ENCODE measurements at places on chromosomes 5 and 9.

DNA sequence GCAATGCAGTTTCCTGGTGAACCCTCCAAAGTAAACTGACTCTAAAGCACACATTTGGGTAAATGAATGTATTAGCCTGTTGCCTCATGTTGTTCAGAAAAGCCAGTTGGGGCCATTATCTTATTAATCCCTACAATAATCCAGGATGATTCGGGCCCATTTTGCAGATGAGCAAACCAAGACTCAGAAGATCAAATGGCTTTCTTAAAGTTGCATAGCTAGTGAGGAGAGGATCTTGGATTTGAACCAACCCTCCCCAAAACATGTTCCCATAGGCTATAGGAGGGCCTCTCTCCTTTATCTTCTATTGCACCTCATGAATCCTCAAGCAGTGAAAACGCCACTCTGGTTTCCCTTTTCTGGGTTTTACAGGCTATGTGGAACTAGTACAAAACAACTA is 267.6 kb upstream of the RFX3 start:
- DNase-seq: no peak

GRCh38 chr5:55300890-55301289 is 6.6 kb downstream of the DHX29 start:
- no peak for DNase-seq

GRCh38 chr5:135598691-135599395 is 20.1 kb upstream of the CXCL14 start:
- DNase-seq: no peak

- DNase-seq: peak; percentile 65
These were observed 75.8 kb downstream of the F2RL2 start for GRCh38 chr5:76547242-76547890.

- no peak for DNase-seq
These were observed 91.1 kb upstream of the PPP1R26 start for GRCh38 chr9:135388530-135388929.

DNA sequence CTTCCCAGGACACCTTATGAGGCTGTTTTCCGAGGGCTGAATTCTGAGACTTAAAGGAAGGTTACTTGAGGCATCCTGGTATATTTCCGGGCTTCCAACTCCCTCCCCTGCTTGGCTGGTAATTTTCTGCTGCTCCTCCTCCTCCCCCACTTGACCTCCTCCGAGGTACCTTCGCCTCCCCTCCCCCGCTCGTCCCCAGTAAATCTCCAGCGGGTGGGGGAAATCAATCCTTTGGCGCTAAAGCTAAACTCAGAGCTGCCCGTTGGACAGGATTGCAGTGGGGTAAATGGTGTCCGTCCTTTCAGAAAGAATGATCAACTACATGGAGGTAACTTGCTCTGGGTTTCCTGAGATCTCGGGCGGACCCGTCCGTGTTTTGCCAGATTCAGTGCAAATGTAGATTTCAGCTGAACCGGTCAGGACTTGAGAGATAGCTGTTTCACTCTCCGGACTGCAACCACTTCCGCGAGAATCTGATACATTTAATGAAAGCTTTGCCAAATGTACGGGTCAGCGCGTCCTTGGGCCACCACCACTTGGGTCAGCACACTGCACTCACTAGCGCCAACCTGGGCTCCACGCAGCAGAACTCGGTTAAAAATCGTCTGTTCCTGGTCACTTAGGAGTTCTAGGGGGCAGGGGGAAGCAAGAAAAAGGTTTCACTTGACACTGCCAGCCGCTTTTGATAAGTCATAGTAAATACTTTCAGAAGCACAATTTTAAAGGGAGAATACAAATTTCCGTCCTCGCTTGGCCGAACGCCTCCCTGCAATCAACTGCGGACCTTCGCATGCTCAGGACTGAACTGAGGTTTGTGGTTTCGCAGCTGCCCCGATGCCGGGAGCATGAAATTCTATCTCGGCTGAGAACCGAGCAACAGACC is 4.6 kb upstream of the ISL1 start:
- no peak for DNase-seq

- no peak for DNase-seq
These were observed 472.6 kb downstream of the PRR16 start for GRCh38 chr5:120936652-120937051.

DNA sequence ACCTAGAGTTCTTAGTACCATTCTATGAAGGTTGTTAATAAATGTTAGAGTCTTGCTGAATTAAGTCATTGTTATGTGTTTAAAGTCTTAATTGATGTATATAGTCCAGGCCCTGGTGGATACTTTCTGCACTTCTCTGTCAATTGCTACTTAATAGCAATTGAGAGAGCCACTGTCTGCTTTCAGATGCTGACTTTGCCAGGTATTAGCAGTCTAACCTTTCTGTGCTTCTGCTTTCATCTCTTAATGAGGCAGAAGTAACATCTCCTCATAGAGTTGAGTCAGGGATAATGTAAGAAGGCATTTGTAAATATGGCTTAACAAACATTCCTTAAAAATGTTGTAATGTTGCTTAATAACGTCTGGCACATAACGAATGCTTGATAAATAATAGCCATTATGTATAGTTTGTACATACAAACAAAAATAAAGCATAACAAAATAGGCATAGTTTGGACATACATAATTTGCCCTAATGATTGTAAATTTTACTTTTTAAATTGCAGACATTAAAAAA is 28.3 kb downstream of the RASGRF2 start:
- DNase-seq: no peak

DNA sequence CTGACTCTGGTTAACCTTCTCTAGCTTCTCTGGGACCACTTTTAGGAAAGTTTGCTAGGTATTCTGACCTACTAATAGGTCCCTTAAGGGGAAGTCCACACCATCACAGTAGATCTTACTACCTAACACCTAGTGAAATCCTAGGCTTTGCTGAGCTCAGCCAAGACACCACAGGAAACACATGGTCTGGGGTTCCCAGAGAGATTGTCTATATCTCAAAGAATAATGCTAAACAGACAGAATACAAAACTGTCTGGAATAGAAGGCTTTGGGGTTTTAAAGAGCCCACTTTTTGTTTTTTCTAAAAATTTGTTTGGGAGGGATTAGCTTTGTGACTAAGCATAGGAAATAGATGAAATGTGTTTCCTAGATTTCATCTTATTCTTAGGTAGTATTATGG is 395.1 kb downstream of the ARHGEF28 start:
- DNase-seq: no peak

GRCh38 chr5:158487664-158488063 is 612.1 kb downstream of the EBF1 start:
- DNase-seq: no peak

DNA sequence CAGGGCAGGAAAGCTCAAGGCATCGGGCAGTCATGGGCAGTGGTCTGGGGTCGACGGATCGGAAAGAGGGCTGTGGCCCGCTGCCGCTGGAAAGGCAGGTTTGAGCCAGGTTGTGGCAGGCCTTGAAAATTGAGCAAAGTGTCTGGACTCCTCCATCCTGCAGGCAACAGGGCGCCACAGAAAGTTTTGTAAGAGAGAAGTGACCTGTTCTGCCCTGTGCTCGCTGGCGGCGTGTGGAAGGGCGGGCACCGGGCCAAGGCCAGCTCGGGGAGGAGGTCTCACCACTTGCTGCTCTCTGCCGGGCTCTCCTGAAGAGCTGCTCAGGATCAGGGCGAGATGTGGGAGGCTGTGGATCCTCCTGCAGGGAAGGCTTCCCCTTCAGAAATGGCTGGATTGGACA is 41.4 kb upstream of the FAT2 start:
- DNase-seq: no peak

DNA sequence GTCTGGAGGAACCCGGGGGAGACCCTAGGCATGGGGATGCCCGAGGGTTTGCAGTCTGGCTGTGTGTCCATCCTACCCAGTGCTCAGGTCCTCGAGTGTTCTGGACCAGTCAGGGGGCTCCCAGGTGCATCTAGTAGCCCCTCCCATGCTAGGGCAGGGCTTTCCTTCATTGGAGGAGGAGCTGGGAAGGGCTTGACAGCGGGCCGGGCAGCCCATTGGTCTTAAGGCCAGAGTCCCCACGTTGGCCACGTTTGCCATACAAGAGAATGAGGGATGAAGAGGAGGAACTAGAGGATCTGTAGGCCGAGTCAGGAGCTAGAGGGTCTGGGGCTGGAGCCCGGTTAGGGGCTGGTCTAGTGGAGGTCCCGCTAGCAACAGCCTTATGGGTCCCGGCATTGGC is 37.3 kb upstream of the CTSV start:
- no peak for DNase-seq

DNA sequence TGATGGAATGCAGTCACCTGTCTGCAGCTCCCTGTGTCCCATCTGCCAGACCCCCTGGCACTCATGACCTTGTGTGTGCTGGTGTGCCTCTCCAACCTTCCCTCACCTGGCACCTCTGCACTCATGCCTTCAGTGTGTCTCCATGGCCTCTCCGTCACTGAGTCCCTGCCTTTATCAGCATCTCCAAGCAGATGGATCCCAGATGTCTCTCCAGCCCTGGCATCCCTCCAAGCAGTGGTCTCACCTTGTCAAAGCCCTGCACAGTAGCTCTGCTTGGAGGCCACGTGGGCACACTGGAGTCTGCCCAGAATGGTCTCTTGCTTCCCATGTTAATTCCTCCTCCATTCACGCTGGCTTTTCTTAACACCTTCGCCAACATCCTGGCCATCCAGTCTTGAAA is 84.8 kb downstream of the DAP start:
- DNase-seq: no peak

GRCh38 chr9:27511771-27512170 is 12.3 kb upstream of the IFNK start:
- no peak for DNase-seq

DNA sequence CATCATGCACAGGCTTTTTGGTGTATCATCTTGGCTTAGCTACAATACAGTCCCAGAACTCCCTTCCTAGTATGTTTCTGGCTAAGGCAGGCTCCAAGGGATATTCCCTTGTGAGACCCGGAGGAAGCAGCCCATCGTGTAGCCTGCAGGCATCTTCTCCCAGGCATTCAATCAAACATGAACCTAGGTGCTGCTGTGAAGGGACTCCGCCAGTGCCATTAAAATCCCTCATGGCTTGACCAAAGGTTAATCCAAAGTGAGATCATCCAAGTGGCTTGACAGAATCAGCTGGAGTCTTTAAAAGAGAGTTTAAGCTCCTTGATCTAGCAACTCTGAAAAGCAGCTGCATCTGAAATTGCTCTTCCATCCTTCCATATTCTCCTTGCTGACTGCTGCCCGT is 333.9 kb downstream of the DIRAS2 start:
- no peak for DNase-seq

DNA sequence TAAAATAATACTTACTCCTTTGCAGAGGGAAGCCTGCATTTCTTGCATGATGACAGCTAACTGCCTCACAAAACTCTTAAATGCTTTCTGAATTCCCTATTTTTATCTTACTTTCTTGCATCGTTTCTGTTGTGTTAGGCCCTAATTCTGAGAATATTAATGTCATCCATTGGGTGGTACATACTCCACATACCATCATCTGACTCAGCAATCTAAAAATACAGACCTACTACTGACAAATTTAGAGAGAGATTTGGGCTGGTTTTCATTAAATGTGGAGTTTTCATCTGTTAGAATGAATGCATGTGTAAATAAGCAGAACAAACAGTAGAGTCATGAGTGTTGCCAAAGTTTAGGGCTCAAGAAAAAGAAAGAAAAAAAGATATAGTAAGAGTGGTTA is 26.5 kb upstream of the KCNN2 start:
- DNase-seq: no peak

GRCh38 chr5:72860499-72860898 is 44.0 kb downstream of the TNPO1 start:
- DNase-seq: no peak

DNA sequence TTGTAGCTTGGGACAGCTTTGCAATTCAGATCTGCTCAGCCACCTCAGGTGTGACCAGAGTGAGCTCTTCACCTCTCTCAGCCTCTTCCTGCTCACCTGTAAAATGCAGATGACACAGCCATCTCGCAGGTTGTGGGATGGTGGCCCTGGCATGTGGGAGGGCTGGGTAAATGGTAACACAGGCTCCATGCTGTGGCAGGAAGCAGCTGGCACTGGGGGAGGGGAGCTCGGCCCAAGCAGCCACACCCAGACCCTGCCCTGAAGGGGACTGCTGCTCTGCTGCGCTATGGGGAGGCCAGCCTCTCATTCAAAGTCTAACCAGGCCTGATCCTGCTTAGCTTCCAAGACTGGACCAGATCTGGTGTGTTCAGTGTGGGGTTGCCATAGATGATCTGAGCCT is 24.1 kb downstream of the PHF2 start:
- DNase-seq: no peak

- DNase-seq: no peak
These were observed 73.8 kb upstream of the CPLX2 start for GRCh38 chr5:175797521-175798038.

GRCh38 chr5:53276825-53277224 is 167.3 kb upstream of the MOCS2 start:
- no peak for DNase-seq

DNA sequence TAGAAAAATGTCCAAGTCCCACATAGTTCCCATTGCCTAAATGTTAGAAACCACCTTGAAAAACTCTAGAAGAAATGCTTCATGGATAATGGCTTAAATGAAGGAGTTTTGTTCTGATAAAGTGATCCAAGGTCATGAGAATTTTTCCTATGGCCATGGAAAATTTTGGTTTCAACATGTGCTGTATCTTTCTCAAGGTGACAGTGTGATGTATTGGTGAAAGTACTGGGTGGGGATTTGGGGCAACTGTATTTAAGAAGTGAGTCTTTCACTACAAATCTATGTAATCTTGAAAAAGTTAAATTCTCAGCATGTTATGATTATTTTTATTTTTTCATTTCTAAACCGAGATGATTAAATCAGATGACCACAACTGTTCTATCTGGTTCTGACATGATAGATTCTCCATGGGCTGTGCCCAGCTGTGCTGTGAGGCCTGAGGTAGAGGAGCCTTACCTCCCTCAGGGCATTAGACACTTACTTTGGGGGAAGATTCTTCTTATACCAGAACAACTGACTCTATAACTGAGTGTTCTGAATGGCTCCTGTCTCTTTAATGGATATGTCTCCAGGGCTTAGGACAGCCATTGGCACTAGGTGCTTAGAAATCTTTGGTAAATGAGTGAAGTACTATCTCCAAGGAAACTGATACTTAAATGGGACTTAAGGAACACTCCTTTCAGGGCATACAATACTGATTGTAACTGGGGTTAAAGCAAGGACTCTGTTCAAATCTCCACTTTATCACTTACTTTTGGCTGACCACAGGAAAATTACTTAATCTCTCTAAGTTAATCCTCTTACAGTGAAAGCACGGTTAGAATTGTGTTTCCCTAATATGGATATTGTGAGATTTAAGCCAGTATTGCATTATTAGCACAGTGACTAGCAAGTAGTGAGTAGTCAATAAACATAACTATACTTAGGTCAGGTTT is 397.4 kb upstream of the MEF2C start:
- no peak for DNase-seq

- DNase-seq: no peak
These were observed 339.0 kb downstream of the PDE4D start for GRCh38 chr5:59554501-59554900.
